ENCODE measurements at places on chromosomes 6 and 20.

- DNase-seq = no peak
Measured at GRCh38 chr6:134550604-134551003, 232.7 kb upstream of the SGK1 start.

GRCh38 chr6:47278545-47278944, 31.2 kb downstream of the TNFRSF21 start:
- no peak for DNase-seq

DNA sequence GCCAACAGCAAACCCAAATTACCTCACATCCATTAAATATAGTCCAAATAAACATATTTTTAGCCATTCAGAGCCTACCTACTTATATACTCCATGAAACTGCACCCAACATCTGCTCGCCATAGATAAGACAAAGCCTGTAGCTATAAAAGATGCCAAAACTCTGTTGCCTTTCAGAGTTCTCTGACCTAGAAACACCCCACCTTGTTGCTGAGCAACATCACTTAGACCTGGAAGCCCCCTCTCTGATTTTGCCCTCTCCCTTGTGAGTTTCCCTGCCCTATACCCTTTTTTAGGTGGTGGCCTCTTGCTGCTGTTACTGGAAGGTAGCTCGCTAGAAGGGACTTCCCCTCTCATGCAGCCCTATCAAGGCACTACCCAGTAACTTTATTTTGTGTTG, 27.7 kb upstream of the FBXL4 start:
- no peak for DNase-seq

DNA sequence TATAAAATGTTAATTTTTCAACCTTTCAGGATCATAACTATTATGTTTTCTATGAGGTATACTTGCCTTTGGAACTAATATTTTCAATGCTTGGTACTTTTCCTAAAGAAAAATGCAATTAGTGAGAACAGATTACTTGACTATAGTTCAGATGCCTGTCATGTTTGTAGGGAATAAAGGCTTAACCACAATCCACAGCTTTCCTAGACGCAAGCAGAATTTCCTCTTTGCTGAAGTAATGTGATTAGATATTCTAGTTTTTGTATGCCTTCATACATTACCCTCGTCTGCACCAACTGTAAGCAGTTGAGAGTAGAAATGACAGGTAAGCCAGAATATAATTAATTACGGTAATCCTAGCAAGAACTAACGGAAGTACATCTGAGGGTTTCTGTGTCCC, 581.4 kb upstream of the MMS22L start:
- DNase-seq = no peak

- DNase-seq = no peak
Measured at GRCh38 chr6:52077961-52078625, 9.3 kb downstream of the PKHD1 start.

- no peak for DNase-seq
Measured at GRCh38 chr6:139550361-139550760, 175.9 kb upstream of the CITED2 start.

- DNase-seq = no peak
Measured at GRCh38 chr6:65964261-65964660, 257.2 kb upstream of the EYS start.

GRCh38 chr6:151546941-151547659, 53.3 kb downstream of the CCDC170 start:
- DNase-seq = no peak

GRCh38 chr20:29878777-29879442, 1378.6 kb upstream of the DEFB115 start:
- DNase-seq = no peak

DNA sequence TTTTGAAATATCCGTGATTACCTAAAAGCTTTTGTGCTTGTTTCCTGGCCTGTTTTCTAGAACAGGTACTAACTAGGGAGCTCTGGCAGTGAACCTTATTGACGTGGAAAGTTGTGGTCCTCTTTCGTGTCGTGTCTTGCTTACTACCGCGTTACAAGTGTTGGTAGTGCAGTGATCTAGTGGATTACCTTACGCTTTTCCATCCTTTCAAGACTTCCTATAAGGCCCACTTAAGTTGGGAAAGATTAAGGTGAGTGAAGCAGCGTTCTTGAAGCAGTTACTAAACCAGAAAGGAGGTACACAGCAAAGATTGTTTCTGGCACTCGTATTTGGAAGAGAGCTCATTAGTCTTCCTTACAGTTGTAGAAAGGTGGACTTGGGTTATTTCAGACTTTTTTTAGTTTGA, 1.9 kb downstream of the PNRC1 start:
- DNase-seq = no peak

GRCh38 chr6:111784433-111784832, 88.8 kb downstream of the FYN start:
- no peak for DNase-seq

GRCh38 chr6:124963416-124963785, 1.2 kb downstream of the RNF217 start:
- DNase-seq = no peak

DNA sequence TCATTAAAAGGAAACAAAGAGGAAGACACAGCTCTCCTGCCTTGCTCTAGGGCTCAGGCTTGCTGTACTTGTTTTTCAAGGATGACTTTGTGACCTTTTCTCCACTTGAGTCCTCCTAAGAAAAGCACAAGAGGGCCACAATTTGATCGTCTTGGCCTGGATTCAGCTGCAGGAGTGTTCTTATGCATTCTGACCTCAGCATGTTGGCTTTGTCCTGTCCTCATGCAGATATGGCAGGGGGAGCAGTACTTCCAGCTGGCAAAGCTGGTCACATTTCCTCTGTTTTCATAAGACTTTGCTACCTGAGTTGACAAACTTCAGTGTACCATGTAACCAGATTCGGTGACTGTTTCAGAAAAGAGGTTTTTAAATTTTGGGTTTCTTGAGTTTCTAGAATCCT, 30.8 kb downstream of the KDM1B start:
- DNase-seq = no peak

DNA sequence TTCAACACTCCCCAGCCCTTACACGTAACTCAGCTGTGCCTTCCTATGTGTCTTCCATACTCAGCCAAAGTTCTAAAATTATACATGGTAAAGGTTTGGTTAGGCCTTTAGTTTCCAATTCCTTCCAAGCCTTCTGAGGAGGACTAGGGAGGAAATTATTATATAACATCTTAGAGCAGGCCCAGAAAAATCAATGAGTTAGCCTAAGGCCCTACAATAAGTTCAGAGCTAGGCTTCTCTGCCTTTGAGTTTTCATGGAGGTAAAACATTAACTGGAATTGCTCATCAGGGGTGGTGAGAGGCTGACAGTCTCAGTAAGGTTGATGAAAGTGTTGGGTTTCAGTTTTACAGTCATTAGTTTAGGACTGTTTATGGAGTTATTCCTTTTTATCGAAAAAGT, 286.0 kb downstream of the ADGB start:
- DNase-seq = no peak

DNA sequence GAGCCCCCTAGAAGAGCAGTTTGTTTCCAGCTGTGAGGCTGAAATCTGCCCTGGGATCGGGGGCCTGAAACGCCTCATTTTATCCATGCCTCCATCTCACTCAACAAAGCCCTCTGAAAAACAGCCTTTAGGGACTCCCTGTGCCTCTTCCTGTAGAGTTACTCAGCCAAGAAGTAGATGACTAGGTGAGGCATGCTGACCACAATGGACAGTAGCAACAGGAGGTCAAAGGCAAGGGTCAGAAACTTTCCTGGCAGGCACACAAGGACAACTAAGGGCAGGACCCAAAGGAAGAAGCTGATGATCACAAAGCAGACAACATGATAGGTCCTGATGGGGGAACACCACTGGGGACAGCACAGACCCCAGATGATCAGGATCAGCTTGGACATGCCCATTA, 12.8 kb downstream of the MAS1L start:
- DNase-seq = no peak

DNA sequence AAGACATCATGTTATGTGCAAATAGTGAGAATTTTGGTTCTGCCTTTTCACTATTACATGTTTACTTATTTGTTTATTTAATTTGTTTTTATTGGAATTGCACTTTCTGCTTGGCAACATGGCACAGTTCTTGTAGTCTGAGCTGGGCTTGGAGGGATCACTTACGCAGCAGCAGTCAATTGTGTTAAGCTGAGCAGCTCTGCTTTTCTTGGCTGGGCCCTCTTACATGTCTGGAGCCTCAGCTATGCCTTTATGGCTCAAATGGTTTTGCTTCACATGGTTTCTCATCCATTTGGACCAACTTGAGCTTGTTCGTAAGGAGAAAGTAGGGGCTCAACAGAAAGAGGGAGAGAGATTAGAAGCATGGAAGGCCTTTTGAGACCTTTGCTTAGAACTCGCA, 327.5 kb upstream of the EPHA7 start:
- no peak for DNase-seq

- DNase-seq = no peak
Measured at GRCh38 chr6:102438171-102438570, 1044.7 kb downstream of the GRIK2 start.

- no peak for DNase-seq
Measured at GRCh38 chr6:27321370-27321769, 9.3 kb upstream of the POM121L2 start.

DNA sequence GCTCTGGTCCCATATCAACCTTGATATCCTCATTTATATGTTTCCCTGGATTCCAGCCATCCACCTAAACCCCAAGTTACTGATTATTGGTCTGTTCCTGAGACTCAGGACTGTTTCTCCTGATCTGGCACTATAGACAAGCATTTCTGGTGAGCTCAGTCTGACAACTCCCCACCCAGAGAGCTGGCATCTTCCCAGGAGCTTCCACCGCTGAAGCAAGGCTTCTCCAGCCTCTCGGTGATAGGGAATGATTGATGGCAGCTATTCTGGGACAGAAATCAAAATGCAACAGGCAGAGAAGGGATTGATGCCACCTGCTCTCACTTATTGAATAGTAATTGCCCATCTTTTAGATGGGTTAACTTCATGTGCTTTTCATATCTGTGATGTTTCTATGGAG, 169.7 kb upstream of the GGTLC1 start:
- DNase-seq = no peak

DNA sequence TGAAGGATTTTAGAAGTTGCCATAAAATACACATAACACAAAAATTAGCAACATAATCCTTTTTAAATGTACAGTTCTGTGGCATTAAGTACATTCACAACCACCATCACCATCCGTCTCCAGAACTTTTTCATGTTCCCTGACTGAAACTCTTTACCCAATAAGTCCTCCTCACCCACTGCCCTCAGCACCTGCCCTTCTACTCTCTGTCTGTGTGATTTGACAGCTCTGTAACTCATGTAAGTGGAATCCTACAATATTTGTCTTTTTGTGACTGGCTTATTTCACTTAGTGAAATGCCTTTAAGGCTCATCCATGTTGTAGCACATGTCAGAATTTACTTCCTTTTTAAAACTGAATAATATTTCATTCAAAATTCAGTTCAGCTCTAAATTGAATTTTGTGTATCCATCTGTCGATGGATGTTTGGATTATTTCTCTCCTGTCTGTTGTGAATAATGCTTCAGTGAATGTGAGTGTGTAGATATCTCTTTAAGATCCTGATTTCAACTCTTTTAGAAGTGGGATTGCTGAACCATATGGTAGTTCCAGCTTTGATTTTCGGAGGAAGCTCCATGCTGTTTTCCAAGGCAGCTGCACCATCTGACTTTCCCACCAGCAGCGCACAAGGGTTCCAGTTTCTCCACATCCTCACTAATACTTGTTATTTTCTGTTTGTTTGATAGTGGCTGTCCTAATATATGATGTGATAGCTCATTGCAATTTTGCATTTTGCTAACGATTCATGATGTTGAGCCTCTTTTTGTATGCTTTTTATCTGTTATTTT, 4.2 kb downstream of the ENTPD6 start:
- no peak for DNase-seq

- DNase-seq = no peak
Measured at GRCh38 chr20:4740774-4741431, 19.2 kb downstream of the PRND start.

GRCh38 chr6:124963831-124964763, 1.9 kb downstream of the RNF217 start:
- DNase-seq = no peak

GRCh38 chr6:56624046-56624727, 18.5 kb downstream of the DST start:
- no peak for DNase-seq

- no peak for DNase-seq
Measured at GRCh38 chr6:53159558-53159957, 10.9 kb upstream of the GCM1 start.

- DNase-seq = no peak
Measured at GRCh38 chr20:16530201-16530681, 43.0 kb downstream of the KIF16B start.

DNA sequence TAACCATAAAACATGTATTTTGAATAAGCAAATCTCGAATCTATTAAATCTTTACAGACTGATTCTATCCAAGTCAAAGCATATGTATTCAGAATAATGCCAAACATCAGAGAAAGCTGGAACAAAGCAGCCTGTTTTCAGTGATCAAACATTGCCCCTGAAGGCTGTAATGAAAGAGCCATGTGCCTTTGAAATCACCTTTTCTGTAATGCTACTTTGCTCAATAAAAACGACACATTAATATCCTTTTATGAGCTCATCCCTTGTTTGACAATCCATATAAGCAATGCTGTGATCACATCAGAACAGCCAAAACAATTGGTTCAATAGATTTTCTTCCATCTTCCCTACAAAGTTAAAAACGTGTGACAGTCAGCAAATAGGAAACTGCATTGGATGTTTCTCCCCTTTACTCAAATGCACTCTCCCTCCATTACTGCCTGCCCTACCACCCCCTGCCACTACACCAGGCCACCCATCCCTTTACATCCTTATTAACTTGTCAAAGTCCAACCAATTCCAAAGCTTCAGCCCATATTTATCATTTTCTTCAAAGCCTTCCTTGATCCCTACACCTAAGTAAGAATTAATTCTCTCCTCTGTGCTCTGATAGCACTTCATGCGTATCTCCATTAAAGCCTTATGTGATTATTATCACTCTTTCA, 42.0 kb downstream of the THEMIS start:
- no peak for DNase-seq

GRCh38 chr6:107047807-107048206, 19.8 kb downstream of the MTRES1 start:
- DNase-seq = no peak

DNA sequence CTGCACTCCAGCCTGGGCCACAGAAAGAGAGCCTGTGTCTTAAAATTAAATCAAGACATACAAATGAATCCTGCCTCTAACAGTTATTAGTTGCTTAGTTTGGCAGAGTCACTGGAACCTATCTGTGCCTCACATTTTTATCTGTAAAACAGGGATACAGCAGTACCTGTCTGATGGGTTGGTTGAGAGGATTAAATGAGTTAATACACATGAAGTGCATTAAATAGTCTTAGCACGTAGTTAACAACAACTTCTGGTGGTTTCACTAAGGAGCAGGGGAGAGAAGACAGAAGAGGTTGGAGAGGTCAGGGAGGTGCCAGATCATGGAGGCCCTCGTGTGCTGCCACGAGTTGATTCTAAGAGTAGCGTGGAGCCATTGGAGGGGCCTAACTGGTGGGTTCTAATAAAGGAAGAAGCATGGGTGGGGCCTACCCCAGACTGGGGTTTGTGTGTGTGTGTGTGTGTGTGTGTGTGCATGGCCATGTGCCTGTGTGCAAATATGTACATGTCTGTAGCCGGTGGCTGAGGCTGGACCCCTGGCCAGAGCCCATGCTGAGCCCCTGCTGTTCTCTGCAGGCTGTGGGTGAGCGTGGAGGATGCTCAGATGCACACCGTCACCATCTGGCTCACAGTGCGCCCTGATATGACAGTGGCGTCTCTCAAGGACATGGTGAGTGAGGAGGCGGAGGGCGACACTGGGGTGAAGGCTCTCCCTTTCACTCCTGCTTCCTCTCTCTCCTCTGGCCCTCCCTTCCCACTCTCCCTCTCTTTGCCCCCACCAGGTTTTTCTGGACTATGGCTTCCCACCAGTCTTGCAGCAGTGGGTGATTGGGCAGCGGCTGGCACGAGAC, 9.1 kb downstream of the RBCK1 start:
- no peak for DNase-seq

- no peak for DNase-seq
Measured at GRCh38 chr6:112501705-112502104, 154.6 kb downstream of the RFPL4B start.

Data from esophagus squamous epithelium (tissue), 5 donors.